ENCODE measurements at places on chromosomes 1 and 21.

- no peak for DNase-seq
Measured at GRCh38 chr1:98188774-98189173, 267.9 kb upstream of the DPYD start.

DNA sequence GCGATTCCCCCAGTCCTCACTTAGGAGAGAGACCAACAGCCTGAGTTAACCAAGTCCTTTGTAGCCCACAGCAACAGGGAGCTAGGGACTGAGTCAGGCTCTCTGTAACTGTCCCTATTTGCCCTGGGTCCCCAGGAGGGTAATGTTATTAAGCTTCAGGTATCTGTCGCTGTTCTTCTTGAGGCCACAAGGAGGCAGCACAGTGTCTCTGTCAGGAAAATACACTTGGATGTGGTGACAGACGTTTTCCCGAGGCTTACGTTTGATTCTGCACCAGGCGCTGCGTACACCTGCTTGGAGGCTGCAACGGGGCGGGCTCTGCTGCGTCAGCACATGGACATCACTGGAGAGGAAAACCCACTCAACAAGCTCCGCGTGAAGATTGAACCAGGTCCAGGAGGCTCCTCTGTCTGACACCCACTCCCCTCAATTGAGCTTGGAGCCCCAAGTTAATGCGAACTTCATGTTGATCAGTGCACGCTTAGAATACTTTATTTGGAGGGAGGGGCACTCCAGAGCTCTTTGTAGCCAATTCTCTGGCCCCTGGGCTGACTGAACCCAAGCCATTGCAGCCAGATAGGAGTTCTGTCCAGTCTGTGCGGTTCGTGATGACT, 10.7 kb upstream of the ELF3 start:
- no peak for DNase-seq

- DNase-seq = no peak
Measured at GRCh38 chr1:9711466-9712020, 60.0 kb downstream of the PIK3CD start.

DNA sequence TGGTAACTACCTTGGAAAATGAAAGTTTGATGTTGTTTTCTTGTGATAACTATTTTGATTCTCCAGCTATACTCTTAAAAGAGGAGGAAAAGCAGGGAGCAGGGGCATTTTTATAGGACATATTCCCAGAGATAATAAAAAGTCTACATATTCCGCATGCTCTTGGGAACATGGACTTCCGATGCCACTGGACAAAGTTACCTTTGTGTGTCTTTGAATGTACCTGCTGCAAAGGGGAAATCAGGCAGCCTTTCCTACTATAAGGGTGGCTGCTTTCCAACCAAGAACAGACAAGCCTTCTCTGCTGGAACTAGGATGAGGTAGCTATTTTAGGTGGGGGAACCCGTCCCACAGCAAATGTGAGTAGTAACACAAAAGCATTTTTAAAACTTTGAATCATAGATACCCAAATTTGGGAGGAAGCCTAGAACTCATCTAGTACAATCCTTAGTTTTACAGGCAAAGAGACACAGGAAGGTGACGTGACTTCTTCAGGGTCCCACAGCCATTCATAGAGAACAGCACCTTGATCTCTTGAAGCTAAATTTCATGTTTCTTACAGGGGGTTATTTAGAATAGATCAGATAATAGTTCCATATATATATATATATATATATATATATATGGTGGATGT, 179.9 kb downstream of the FASLG start:
- DNase-seq = no peak

- DNase-seq = no peak
Measured at GRCh38 chr1:150235294-150235851, 539 bp downstream of the ANP32E start.

DNA sequence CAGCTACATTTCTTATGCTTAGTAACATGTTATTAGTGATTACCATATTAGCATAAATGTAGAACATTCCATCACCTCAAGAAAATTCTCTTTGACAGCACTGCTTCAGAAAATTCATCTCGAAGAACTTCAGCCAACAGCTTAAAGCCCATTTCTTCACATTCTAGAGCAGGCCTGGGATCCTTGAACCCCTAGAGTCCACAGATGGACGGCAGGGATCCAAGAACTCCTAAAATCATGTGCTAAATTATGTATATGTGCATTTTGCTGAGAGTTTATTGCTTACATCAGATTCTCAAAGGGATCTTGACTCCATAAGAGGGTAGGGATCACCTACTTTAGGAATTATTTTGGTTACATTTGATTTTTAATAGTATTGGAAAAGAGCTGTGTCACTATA, 76.2 kb upstream of the TEKT2 start:
- no peak for DNase-seq

DNA sequence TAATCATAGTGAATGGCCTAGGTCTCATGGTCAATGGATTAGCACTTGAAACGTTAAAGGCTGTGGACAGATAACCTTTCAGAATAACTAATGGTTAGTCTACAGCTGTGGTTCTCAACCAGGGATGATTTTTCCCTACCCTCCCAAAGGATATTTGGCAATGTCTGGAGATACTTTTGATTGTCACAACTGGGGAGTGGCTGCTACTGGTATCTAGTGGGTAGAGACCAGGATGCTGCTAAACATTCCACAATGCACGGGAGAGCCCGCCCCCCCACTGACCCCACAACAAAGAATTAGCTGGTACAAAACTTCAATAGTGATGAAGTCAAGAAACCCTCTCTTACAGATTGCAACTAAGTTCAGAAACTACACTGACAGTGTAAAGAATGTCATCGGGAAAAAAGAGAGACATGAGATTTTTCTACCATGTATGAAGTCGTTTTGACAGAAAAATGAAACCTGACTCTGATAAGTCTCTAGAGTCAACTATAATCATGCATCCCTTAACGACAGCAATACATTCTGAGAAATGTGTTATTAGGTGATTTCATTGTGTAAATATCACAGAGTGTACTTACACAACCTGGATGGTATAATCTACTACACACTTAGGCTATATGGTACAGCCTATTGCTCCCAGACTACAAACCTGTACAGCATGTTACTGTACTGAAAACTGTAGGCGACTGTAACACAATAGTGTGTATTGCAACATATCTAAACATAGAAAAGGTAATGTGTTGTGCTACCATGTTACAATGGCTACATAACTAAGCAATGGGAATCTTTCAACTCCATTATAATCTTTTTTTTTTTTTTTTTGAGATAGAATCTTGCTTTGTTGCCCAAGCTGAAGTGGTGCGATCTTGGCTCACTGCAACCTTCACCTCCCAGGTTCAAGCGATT, 49.7 kb upstream of the PRDX6 start:
- no peak for DNase-seq

GRCh38 chr1:65198096-65198495, 50.1 kb downstream of the AK4 start:
- no peak for DNase-seq

GRCh38 chr1:109370712-109371340, 26.9 kb downstream of the SORT1 start:
- no peak for DNase-seq

- no peak for DNase-seq
Measured at GRCh38 chr1:29800120-29800519, 563.8 kb downstream of the PTPRU start.

DNA sequence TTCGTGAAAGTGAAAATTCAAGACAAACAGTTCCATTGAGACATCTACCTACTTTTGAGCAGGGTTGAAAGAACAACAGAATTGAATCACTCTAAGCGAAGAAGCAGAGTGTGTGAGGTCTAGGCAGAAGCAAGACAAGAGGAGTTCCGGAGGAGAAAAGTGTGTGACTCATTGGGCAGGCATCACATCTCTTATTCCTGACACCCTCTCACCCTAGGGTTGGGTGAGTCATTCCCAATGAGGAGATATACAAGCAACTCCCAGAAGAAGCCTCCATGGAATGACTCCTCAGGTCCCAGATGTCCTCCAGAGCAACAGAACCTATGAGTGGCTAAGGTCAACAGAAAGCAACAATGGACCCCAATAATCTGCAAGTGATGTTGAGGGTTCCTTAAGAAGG, 138.1 kb downstream of the TPR start:
- DNase-seq = no peak

- no peak for DNase-seq
Measured at GRCh38 chr1:213186168-213186567, 135.1 kb downstream of the RPS6KC1 start.

GRCh38 chr1:234936612-234937389, 191.8 kb downstream of the TOMM20 start:
- DNase-seq = no peak

DNA sequence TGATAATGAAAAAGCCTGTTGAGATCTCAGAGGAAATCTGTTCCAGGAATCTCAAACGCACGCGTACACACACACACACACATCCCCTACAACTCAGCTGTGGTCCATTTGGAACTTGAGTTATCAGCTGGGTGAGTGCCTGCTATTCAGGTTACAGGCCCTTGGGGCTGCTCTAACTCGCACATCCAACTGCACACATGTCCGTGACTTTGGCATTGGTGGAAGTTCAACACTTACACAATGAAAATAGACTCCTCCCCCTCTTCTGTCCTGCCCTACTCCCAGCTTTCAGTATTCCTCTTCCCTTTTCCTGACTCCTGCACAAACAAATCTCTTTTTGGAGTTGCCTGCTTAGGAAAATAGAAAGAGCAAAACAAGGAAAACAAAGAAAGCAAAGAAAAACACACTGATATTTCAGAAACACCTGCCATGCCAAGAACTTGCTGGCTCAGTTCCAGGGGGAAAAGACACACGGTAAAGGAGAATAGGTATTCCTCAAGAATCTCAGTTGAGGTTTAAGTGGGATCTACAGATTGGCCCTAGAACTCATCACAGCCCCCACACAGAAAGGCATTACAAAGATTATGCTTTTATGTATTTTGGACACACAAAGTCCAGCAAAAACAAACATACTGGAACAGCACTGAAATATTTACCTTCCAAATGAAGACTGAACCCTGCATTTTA, 140.9 kb downstream of the TGFBR3 start:
- no peak for DNase-seq

All from activated CD8-positive, alpha-beta memory T cell treated with anti-CD3 and anti-CD28 coated beads for 4 hours (primary cell).